Thoracic aorta (tissue), 2 donors: ENCODE measurements at places on chromosomes 2 and 18.

DNA sequence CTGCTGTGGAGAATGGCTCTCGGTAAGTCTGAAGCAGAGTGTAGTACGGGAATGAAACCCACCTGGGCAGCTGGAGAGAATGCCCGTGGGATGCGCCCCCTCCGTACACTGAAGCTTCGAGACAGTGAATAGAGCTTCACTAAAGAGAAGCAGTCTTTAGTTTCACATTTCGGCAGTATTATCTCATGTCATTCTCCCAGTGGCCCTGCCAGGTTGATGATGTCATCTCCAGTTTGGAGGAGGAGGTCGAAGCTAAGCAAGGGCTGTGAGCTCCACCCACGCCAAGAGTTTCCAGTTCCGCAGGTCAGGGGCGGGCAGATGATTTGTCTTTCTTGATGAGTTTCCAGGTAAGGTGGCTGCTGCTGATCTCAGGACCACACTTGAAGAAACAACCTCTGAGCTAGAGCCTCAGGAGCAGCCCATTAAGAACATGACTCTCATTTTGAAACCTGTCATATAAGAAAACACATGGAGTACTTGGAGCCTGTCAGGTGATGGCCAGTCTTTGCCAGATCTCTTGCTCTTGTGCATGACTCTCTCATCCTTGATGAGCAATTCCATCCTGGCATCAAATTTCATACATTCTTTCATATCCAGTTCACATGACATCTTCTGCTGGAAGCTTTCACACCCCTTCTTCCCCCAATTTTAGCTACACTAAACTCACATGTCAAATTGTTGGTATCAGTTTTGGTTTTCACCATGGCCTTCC lies 475.0 kb downstream of the RNF144A start:
- DNase-seq = no peak

DNA sequence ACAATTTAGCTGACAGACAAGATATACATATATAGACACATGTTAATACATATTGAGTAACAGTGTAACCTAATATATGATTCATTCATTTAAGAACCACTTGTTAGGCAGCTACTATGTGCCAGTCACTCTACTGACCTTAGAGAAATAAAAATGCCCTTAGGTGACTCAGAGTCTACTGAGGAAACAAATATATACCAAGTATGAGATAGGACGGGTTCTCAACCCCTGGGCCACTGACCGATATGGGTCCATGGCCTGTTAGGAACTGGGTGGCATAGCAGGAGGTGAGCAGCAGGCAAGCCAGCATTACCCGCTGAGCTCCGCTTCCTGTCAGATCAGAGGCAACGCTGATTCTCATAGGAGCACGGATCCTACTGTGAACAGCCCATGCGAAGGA lies 14.8 kb downstream of the STRN start:
- DNase-seq = no peak

GRCh38 chr18:75507636-75508035 lies 80.1 kb upstream of the SMIM21 start:
- no peak for DNase-seq

GRCh38 chr2:234805836-234806235 lies 146.0 kb upstream of the SH3BP4 start:
- no peak for DNase-seq

GRCh38 chr2:145751629-145752028 lies 1231.7 kb upstream of the ZEB2 start:
- DNase-seq = no peak

GRCh38 chr2:150126839-150127238 lies 360.6 kb downstream of the RND3 start:
- DNase-seq = no peak

- DNase-seq = no peak
Measured at GRCh38 chr18:62741118-62741566, 25.8 kb downstream of the PHLPP1 start.

DNA sequence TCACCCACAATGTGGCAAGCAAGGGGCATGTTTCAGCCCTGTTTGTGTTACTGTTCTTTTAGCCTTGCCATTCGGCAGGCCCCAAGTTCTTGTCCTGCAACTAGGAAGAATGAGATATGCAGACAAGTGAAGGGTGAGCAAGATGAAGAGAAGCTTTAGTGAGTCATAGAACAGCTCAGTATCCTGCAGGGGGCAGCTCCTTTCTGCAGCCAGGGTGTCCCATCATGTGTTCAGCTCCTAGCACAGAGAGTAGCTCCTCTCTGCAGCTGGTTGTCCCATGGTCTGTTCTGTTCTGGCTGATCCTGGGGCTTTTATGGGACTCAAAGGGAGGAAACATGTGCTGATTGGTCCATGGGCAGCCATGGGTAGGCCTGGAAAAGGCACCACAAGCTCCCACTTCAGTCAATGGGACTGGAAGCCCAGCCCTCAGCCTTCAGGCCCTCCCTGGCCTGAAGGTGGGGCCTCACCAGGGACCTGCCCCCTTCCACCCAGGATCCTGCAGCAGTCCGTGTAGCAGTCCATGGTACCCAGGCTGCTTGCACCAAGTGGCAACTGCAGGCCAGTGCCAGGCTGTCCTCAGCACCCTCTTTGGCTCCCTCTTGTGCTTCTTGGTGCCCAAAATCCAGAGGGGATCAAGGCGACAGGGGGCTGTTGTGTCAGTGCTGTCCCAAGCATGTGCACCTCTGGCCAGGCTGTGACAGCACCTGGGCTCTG lies 326.4 kb downstream of the NR4A2 start:
- DNase-seq = no peak

DNA sequence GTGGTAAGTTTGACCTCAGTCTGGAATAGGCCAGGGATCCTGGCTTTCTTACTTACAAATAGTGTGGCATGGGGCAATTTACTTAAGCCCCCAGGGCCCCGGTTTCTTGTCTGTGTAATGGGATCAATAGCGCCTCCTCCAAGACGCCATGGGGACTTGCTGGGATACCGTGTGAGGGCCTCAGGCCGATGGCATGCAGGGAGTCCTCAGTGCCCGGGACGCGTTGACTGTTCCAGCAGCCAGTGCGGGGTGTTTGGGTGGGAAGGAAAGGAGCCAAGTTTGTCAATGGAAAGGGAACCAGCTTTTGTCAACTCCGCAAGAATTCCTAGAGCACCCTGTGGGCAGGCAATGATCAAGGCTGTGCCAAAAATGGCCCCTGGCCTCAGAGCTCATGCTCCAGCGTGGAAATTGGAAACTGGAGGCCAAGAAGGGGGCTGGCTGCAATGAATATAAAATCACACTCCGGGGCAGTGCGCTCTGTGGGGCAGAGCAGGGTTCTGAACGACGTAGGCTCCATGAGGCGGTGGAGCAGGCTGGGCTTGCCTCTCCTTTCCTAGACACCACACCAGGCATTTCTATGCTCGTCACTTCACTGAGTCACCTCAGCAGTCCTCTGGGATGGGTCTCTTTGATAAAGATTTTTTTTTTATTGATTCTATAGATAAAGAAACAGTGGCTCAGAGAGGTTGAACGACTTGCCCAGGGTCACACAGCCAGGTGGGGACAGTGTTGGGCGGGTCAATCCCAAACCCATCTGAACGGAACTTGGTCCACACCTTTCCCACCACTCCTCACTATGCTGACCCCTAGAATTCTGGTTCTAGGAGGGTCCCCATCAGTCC lies 56.7 kb upstream of the ASAP2 start:
- no peak for DNase-seq

DNA sequence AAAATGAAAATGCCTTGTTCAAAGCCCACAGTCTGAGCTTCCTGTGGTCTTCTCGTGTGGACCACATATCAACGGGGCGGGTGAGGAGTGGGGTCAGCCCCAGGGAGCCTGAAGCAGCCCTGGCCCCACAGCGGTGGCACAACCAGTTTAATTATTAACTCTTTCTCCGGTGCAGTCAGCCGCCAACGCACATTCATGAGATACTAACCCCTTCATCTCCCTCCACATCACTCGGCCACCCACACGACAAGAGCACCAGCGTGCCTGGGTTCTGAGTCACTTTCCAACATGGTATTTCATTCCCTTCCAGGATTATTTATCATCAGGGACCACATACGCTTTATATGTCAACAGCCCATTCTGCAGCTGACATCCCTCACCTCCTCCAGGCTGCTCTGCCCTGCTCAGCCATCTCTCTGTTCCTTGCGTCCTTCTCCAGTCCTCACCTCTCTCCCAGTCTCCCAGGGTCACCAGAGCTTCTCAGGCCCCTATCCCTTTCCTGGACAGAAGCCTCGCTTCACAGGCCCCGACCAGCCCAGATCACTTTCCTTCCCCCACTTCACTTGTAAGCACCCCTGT lies 48.0 kb upstream of the ID2 start:
- DNase-seq = no peak

- DNase-seq = no peak
Measured at GRCh38 chr2:176427549-176427948, 158.3 kb downstream of the MTX2 start.

DNA sequence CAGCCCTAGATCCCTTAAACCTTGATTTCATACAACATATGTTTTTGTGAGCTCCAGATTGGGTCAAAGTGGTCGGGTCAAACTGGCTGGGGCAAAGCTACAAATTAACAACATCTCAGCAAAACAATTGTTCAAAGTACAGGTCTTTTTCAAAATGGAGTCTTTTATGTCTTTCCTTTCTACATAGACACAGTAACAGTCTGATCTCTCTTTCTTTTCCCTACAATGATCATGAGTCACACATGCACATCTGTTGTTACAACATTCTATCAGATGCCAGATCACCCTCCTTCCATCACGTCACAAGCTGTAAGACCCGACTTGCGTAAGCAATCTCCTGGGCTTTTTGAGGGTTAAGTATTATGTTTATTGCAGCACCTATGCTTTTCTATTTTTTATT lies 55.1 kb downstream of the RHOB start:
- no peak for DNase-seq

DNA sequence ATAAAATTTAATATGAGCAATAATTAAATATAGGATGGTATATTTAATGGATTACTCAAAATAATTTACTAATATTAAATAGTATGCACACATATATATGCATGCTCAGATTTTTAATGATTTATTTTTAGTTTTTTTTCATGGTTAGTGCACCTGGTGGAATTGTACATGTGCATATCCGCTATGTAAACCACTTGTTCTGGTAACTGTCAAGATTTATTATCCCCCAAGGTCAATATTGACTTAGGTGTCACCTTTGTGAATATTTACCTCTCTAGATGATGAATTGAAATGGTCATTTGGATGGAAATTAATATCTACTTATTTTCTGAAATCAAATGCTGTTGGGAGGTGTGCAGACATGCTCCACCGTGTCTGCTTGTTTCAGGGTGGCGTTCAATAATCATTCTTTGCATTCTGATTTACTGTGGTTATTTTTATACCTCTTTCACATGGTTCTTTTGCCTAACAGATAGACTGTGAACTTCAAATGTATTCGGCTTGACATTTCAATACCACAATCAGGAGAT lies 14.7 kb downstream of the CNTNAP5 start:
- DNase-seq = no peak

GRCh38 chr2:173157676-173158293 lies 82.1 kb downstream of the MAP3K20 start:
- DNase-seq = no peak

DNA sequence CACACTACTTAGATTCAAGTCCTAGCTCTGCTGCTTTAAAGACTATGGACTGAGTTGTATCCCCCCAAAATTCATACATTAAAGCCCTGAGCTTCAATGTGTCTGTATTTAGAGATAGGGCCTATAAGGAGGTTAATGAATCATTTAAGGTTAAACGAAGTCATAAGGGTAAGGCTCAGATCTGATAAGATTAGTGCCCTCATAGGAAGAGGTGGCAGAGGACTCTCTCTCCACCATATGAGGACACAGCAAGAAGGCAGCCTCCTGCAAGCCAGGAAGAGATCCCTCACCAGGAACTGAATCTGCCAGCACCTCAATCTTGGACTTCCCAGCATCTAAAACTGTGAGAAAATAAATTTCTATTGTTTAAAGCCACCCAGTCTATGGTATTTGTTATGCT lies 3.1 kb upstream of the CYTIP start:
- no peak for DNase-seq

DNA sequence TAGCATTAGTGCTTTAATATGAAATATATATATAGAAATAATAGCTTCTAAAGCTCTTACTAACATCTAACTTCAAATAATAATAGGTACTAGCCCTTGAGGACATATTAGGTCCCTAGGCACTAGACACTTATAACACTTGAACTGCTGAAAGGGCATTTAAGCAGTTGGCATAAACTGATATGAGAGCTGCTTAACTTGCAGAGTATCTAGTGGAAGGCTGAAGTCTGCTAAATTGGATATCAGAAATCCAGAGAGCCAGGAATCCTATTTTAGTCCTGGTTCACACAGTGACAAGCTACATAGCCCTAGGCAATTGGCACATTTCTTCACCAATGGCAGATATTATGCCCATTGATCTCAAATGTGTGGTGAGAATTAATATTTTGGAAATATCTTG lies 326.9 kb upstream of the UBE2E3 start:
- no peak for DNase-seq

GRCh38 chr2:71453404-71454220 lies at the start of gene DYSF:
DYSF (plus strand) TSS chr2:71453561.
- no peak for DNase-seq

DNA sequence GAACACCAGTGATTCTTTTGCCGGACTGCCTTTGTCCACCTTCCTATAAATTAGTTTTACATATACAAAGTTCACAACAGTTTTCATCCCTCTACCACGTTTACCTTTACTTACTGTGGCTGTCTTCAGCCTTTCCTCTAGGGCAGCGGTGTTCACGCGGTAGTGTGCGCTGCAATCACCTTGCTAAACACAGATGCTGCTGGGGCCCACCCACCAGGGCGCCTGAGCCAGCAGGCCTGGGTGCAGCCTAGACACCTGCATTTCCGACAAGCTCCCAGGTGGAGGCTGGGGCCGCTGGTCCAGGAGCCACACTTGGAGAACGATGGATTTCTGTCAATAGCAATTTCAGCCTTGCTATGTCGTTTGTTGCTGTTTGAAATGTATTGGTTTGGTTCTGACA lies 83.1 kb downstream of the NDUFA10 start:
- DNase-seq = no peak

DNA sequence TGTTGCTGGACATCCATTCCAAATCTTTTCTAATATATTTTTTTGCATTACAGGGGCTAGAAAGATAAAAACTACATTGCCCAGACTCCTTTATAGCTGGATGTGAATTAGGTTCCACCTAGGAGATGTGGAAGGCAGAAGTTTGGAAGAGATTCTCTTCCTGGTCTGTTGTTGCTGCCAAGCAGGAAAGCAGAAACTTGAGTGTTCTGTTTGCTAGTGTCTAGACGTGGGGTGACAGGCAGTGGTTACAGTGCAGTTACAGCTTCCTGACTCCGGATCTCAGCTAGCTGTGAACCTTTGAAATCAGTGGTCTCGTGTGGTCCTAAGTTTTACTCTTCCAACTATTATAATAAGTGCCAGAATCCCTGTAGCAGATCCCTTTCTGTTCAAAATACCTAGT lies 46.2 kb downstream of the COL4A4 start:
- DNase-seq = no peak
